CD4-positive, alpha-beta T cell treated with Interleukin-4 for 1 hour (primary cell): ENCODE measurements at places on chromosomes 13 and 19.
A peak's percentile ranks its signal among the peaks of the same experiment; 100 is the strongest.

DNA sequence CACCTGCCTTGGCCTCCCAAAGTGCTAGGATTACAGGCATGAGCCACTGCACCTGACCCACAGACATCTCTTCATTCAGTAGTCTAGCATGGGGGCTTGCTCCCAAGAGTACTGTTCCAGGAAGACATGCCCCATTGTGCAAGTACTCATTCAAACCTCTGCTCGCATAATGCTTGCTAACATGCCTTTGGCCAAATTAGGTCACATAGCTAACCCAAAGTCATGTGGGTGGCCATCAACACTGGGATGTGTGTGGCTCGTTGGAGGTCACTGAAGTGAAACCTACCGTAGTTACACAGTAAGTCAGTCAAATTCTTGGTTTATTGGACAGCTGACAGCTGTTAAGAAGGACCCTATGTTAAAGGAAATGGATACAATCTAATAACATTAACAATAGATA lies 20.3 kb downstream of the RFXAP start:
- no peak for DNase-seq

GRCh38 chr19:35859414-35859813 lies 2.7 kb downstream of the KIRREL2 start:
- no peak for DNase-seq

GRCh38 chr13:106466691-106467426 lies 68.6 kb downstream of the EFNB2 start:
- DNase-seq, result no peak

DNA sequence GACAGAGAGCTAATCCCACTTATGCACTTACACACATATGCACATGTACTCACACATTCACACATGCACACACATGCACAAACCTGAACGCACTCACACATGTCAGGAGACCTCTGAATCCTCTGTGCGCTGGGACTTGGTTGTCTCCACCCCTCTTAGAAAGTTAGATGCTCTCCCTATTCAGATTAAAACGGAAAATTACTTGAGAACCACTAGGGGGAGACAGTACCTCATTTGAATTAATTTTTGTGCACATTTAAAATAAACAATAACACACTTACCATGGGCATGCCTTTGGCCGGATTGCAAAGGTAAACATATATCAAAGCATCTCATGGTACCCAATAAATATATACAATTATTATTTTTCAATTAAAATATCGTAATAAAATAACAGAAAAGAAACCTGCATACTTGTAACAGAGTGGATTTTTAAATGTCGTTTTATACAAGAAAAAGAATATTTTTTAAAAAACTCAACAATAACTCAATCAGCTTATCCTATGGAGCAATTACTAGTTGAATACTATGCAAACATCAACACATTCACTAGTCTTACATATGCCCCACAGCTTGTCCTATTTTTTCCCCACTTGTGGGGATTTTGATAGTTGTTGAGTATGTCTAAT lies 9.5 kb upstream of the LILRB4 start:
- DNase-seq, result no peak

DNA sequence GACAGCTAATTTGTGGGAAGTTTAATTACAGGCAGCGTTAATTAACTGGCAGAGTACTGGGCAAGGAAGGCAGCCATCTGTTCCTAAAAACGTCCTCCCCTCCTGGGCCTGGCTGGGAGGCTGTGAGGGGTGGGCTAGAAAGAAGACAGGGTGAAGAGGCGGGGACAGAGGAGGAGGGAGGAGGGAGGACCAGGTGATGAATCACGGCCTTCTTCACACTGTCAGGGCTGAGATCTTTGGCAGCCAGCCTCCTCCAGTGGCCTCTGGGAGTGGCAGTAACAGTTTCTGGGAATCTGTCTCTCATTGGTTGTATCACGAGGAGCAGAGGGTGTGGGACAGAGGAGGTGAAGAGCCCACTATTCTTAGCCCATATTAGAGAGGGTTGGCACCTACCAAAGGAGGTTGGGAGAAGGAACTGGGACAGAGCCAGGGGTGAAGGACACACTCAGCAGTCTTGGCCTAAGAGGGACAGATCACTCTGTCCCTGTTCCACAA lies 9.6 kb upstream of the ZNRF4 start:
- no peak for DNase-seq

- no peak for DNase-seq
Measured at GRCh38 chr19:45186509-45187334, 8.1 kb downstream of the BLOC1S3 start.

DNA sequence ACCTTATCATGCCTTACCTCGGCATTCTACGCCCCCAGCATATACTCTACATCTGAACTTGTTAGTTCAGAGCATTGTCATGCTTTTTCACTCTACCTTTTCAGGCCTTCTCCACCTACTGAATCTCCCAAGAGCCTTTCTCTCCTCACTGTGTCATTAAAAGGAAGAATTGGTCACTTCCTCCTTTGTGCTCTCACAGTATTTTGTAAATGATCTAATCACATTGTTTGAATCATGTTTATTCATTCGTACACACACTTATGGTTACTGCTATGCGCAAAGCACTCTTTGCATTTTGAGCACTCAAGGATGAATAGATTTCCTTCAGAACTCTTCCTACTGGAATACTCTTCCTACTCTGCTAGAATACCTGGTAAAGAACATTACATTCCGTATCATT lies 15.8 kb upstream of the ELF1 start:
- DNase-seq, result no peak

- no peak for DNase-seq
Measured at GRCh38 chr19:3790209-3790734, 4.1 kb upstream of the MATK start.

- no peak for DNase-seq
Measured at GRCh38 chr13:110062077-110062776, 244.7 kb downstream of the COL4A1 start.

- no peak for DNase-seq
Measured at GRCh38 chr13:65600702-65601101, 1629.4 kb downstream of the PCDH9 start.

GRCh38 chr13:90833951-90834350 lies 513.5 kb upstream of the MIR17HG start:
- no peak for DNase-seq

GRCh38 chr19:14310055-14310454 lies 71.2 kb upstream of the ADGRE5 start:
- no peak for DNase-seq

- no peak for DNase-seq
Measured at GRCh38 chr19:41697198-41697855, 9.3 kb upstream of the CEACAM7 start.

GRCh38 chr13:112947796-112948195 lies 21.2 kb upstream of the MCF2L start:
- no peak for DNase-seq

GRCh38 chr19:1699998-1700732 lies 47.8 kb upstream of the TCF3 start:
- no peak for DNase-seq

DNA sequence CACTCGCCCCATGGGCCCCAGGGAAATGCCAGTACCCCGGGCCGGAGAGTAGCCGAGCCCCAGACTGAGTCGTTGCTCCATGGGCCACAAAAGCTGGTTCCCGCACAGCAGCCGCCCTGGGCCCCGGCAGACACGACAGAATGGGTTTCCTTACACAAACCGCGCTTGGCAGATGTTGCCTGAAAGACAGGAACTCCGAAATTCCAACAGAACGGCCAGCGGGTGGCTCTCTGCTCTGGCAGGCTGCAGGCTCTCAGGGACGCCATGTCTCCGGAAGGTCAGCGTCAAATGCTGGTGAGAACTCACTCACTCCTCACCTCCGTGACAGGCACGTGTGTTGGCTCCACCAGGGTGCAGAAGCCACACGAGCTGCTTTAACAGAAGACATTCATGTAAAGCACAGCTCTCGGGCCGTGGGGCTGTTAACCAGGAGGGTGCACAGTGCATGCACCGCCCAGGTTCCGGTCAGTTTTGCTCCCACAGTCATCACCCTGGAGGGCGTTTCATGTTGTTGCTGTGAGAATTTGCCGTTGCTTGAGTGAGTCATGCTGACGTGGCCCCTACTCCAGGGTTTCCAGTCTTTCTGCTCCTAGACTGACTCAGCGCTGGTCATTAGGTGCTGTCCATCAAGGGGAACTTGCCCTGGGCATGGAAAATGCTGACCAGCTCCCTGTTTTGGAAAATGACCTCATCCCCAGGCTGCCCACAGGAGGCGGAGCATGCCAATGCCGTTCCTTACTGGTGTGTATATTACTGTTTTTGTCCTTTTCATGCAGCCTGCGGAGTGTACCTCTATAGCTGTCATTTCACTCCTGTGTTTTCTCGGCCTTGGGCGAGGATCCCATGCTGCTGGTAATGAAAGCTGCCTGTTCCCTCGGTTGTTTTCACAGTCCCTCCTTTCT lies 44.8 kb downstream of the ANKRD10 start:
- peak; percentile 70 for DNase-seq

DNA sequence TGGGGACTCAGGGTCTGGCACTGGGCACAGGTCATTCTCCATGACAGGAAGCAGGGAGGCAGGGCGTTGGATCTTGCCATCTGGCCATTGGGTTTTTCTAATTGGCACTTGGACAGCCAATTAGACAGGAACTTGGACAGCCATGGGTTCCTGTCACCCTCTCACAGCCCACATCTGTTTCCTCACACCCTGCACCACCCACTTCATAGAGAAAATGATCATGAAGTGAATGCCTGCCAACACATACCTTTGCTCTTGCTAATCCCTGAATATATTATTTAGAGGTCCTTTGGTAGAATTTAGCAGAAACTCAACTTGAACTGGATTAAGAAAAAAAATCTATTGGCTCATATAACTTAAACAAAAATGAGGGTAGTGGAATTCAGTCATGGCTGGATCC lies 4.9 kb upstream of the OLFM2 start:
- DNase-seq, result no peak

DNA sequence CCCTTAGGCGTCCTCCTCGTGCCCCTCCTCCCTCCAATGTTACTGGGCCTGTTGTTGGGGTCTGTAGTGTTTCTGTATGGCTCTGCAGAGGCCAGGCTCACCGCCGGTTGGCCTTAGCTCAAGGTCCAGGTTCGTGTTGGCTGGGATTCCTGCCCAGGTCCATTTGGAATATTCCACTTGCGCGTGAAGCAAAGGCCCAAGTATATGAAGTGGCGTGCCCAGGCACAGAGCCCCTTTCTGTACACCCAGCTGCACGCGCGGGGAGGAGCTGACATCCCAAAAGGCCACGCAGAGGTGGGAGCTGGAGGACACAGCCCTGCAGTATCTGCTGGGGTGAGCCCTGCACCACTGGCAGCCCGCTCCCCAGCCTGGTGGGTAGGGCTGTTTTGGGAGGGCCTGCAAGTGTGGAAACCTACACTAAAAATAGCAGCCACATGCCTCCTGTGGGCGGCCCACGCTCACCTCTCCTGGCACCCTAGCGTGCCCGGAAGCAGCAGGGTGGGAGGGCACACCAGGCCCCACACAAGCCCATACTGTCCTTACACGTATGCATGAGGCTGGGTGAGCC lies 30.2 kb downstream of the CRTC1 start:
- DNase-seq, result no peak

- DNase-seq, result no peak
Measured at GRCh38 chr13:94384231-94384905, 95.1 kb downstream of the DCT start.

DNA sequence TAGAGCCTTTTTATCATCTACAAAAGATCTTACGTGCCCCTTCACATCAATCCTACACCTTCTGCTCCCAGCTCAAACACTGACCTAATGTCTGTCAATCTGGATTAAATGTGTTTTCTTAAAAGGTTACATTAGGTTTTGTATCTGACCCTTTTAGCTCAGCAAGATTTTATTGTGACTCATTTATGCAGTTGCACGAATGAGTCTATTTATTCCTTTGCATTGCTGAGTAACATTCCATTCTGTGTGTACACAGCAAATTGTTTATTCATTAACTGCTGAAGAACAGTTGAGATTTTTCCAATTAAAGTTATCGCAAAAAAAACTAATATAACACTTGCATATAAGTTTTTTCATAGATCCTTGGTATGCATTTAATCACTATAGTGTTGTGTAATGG lies 253.9 kb upstream of the GPC6 start:
- no peak for DNase-seq

- DNase-seq, result no peak
Measured at GRCh38 chr19:3370214-3370720, 3.9 kb downstream of the NFIC start.

GRCh38 chr19:53704011-53704410 lies 72.2 kb downstream of the DPRX start:
- no peak for DNase-seq

- no peak for DNase-seq
Measured at GRCh38 chr19:38081547-38082255, 142.3 kb downstream of the DPF1 start.

GRCh38 chr13:89238496-89238895 lies 1567.3 kb downstream of the SLITRK5 start:
- DNase-seq, result no peak

GRCh38 chr19:5031231-5032100 lies 62.6 kb downstream of the KDM4B start:
- DNase-seq, result peak; percentile 79

DNA sequence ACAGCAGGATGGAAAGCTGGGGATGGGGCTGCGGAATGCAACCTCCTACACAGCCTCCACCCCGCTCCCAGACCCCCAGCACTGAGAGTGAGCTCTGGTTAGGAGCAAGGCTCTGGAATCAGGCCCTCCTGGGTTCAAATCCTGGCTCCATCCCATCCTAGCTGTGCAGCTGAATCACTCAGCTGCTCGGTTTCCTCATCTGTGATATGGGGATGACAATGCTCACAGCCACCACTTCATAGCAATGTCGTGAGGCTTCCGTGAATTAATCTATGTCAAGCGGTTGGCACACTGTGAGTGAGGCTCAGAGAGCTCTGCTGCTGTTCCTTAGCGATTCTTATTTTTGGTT lies 538 bp downstream of the ACP7 start:
- DNase-seq, result no peak

DNA sequence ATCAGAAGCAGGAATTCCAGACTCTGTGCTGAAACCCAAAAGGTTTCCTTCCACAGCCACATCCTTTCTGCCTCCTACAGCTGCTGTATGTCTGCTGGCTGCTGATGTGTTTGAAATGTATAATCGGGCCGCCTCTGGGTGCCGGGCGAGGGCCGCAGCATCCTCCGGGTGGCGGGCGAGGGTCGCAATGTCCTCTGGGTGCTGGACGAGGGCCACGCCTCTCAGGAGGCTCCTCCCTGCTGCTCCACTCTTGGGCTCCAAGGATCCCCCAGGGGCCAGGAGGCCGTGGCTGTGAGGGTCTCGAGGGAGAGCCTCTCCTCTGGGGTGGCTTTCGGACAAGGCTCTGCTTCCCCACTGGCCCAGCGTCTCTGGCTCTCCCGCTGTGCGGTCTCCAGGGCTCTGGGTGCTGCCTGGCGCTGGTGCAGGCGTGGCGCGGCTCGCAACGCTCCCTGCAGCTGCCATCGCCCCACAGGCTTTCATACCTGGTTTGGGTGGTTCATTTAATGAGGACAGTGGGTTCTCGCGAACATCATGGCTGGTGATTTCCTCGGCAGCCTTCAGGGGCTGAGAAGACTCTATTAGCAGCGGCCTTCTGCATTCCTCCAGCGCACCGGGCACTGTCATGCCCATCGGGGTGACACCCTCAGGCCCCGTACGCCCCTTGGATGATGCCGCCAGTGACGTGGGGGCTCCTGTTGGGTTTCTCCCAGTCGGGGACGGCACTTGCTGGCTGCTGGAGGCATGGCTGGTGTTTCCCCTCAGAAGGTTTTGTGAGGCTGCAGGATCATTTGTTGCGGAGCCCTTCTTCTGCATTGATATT lies 41.8 kb upstream of the GRTP1 start:
- DNase-seq, result no peak

- no peak for DNase-seq
Measured at GRCh38 chr19:16425993-16426392, 45.8 kb downstream of the EPS15L1 start.
